Stimulated activated CD8-positive, alpha-beta memory T cell treated with anti-CD3 and anti-CD28 coated beads, Interleukin-7, amount 100 ng/mL, for 1 hour (primary cell): ENCODE measurements at places on chromosomes 2 and 18.

DNA sequence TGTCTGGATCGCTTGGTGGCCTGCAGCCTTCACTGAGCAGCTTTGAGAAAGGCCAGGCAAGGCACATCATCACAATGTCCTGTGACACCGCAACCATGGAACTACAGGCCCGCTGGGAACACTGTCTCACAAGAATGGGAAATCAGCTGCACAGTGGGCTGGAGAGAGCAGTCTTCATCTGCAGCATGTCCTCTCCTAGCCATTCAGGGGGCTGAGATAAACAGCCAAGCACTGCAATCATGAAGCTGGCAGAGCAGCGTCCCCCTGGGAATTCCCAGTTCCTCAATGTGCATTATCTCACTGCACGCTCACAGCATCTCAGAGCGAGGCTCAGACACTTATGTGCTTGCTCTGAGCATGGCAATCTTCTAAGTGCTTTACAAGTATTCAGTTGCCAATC lies 1.9 kb downstream of the CMPK2 start:
- no peak for DNase-seq

DNA sequence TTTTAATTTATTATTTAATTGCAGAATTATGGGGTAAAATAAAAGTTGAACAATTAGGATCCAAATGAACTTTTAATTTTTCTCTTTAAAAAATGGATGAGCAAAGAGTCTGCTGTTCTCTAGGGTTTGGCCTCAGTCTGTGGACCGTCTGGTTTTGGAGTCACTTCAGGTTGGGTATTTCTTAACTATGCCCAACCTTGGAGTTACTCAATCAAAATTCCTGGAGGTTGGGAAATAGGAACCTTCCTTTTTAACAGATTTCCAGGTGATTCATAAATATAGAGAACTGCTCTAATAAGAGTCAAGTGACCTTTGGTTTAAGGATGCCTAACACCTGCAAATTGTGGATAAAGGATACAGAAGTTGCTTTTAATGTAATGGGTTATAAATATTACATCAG lies 241.5 kb upstream of the GCFC2 start:
- no peak for DNase-seq

GRCh38 chr2:53516650-53517049 lies 251.0 kb upstream of the CHAC2 start:
- no peak for DNase-seq

- DNase-seq: no peak
Observed at GRCh38 chr2:231524477-231525247, 5.6 kb downstream of the NMUR1 start.

DNA sequence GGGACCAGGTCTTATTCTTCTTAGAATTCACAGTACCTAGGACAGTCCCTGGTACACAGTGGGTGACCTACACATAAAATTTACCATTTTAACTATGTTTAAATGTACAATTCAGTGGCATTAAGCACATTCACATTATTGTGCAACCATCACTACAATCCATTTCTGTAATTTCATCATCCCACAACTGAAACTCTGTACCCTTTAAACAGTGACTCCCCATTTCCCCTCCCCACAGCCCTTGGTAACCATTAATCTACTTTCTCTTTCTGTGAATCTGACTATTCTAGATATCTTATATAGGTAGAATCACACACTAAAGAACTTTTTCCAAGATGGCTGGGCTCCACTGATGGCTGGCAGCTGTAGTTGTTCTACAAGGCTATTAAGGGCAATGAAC lies 41.6 kb downstream of the GFPT1 start:
- DNase-seq: no peak

DNA sequence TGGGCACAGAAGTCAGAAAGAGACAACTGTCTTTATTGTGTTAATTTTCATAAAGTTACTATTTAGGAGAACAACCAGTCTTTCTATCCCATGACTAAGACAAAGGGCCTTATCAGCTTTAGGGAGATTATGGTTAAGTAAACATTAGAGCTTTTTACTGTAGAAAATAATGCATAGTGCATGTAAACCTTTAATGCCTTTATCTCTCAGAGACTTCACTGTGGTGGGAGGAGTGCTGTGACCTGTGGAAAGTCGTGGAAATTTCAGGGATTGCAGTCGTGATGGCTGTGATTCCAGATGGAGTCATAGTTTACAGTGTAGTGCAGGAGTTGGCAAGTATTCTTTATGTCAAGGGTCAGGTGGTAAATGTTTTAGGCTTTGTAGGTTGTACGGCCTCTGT lies 15.8 kb downstream of the ZNF236 start:
- no peak for DNase-seq

DNA sequence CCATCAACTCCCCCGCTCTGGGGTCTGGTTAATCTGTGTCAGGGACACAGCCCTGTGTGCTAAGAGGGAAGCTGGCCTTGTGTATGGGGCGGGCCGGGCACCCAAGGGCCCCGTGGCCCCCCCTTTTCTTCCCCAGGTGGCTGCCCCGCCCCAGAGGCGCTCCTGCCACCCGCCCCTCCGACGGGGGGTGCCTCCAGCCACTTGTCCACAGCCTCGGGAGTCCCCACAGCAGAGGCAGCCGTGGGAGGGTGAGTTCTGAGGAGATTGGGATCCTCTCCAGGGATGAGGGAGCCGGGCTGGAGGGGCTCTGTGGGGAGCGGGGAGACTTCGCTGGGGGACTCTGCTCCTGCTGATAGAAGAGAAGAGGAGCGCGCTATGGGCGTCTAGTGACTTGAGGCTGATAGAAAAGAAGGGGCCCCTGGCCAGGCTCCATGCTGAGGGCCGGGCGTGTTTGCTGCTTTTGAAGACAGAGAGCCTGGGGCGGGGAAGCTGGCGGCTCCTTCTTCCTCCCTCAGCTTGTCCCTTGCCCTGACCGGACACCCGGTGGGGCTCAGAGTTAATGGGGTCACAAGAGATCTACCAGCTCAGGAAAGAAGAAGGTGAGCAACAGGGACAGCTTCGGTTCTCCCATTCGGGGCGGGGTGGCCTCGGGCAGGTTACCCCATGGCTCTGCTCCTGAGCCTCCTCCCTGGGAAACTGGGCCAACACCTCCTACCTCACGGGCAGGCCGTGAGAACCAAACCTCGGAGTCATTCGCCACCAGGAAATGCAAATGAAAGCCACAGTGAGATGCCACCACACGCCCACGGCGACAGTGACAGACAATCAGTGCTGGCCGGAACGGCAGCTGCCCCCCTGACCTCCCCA lies 89.4 kb upstream of the TAF1B start:
- no peak for DNase-seq

DNA sequence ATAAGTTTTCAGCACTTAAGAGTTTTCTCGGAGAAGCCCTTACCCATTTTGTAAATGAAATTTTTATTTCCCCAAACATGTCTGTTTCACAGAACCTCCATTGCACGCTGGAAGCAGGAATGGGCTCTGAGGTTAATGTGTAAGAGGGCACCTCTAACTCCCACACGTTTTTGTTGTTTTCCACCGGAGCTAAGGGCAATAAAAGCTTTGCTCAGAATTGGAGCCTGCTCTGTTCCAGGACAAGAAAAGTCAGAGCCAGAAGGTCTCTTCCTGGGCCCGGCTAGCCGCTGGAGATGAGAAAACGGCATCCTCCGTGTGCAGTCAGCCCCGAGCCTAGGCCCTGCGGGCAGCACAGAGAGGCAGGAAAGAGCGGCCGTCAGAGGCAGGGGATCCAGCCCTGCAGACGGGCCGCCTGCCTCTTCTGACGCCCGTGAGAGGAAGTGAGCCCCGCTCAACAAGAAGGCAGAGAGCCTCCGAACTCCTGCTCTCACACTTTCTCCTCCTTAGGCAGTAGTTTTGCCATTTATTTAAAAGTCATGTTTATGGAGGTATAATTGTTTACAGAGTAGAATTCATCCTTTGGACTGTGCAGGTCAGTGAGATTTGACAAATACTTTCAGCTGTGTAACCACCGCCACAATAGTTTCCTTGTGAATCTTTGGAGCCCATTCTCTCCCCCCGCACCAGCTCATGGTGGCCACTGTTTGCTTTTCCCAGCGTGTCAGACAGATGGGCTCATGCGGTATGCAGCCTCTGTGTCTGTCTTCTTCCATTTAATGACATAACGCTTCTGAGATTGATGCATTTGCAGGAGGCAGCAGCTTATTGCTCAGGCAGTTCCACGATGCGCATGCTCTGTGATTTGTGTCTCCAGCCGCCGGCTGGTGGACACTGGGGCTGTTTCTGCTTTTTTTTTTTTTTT lies 117.3 kb downstream of the GALR1 start:
- no peak for DNase-seq

- DNase-seq: no peak
Observed at GRCh38 chr2:136051001-136051724, 65.7 kb upstream of the DARS1 start.

- DNase-seq: no peak
Observed at GRCh38 chr18:13676471-13676870, 49.9 kb downstream of the FAM210A start.

- DNase-seq: no peak
Observed at GRCh38 chr2:64056021-64056420, 36.8 kb upstream of the VPS54 start.

DNA sequence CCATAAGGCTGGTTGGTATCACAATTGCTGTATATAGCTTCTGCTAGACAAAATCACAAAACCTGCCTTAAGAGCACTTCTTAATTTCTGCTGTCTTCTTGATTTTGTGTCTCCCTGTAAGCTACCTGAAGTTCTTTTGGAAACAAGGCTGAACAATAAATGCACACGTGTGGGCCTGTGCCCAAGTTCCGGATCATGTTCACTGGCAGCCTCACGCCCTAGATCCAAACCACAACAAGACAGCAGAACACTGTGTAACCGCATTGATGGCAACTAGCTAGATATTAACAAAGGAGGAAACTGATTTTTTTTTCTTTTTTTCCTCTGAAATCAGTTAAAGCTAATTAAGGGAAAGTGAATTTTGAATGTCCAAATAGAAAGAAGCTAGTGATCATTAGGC lies 81.5 kb upstream of the LYPD6B start:
- no peak for DNase-seq

DNA sequence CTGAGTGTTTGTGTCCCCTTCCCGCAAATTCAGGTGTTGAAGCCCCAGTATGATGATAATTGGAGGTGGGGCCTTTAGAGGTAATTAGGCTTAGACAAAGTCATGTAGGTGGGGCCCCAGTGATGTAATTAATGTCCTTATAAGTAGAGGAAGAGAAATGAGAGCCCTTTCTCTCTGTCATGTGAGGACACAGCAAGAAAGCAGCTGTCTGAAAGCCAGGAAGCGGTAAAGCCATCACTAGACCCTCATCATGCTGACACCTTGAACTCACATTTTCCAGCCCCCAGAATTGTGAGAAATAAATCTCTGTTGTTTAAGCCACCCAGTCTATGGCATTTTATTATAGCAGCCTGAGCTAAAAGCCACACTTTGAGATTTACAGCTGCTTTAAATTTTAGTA lies 1580.0 kb downstream of the LRP1B start:
- DNase-seq: no peak

- no peak for DNase-seq
Observed at GRCh38 chr2:160085662-160086061, 23.2 kb upstream of the PLA2R1 start.

- no peak for DNase-seq
Observed at GRCh38 chr2:205129531-205129930, 552.8 kb upstream of the NRP2 start.

- no peak for DNase-seq
Observed at GRCh38 chr18:11607906-11608305, 1.5 kb upstream of the SLC35G4 start.
